ENCODE measurements at places on chromosomes 12 and 14. TPM values are rescaled to one million over a fixed set of nuclear protein-coding genes. Genes with fewer than 3 reads are reported as not detected.

Gene KRT6A
- 7.4 TPM for total RNA-seq

Gene CLEC4D
- total RNA-seq: not detected

Gene PTPRB
- total RNA-seq: 26.1 TPM

Gene EPS8
- 72.3 TPM for total RNA-seq

Gene KIF26A
- total RNA-seq: 5.6 TPM

DNA sequence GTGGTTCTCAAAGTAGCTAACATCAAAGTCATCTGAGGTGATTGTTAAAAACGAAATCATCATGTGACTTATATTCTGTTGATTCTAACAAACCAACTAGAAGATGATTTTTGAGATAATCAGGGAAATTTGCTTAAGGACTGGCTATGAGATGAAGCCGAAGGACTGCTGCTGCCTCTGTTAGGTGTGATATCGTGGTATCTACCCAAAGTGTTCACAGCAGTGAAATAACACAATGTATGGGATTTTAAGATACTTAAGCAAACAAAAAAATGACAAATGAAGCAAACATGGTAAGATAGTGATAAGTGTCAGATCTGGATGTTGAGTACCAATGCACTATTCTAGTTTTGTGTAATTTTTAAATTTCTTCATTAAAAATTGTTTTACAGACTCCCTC is 59.1 kb downstream of the GXYLT1 start:
- DNase-seq: no peak

DNA sequence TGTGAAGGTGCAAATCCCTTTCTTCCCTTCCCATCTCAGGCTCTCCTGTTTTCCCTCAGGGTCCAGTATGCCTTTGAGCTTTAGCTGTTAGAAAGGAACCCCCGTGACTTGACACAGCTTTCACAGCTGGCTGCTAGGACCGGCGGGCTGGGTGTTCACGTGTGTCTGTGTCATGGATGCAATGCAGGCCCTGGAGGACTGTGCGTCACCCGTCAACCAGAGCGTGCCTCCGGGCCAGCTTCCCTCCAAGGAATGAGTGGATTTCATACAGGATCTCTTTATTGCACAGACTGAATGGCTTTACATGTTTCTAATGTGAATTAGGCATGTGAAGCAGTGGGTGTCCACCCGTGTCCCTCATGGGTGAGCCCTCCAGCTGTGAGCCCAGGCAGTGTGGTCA is 77.4 kb downstream of the AACS start:
- DNase-seq: no peak

DNA sequence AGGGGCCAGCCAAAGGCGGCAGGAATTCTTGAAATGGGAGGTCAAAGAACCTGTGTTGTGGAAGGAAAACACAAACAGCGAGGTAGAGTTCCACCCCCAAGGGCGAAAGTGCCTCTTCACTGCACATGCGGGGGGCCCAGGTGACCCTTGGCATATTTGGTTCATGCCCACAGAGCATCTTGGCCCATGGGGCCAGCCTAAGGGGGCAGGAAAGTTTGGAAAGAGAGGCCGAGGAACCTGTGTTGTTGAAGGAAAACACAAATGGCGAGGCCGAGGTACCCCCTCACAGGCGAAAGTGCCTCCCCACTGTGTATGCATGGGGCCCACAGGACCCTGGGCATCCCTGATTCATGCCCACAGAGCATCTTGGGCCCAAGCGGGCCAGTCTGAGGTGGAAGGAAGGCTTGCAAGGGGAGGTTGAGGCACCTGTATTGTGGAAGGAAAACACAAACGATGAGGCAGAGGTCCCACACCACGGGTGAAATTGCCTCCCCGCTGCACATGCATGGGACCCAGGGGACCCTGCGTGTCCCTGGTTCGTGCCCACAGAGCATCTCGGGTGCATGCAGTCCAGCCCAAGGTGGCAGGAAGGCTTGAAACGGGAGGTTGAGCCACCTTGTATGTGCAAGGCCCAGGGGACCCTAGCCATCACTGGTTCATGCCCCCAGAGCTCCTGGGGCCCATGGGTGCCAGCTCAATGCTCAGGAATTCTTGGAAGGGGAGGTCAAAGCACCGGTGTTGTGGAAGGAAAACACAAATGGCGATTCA is 384.1 kb downstream of the ALG10 start:
- peak; percentile 21 for DNase-seq

DNA sequence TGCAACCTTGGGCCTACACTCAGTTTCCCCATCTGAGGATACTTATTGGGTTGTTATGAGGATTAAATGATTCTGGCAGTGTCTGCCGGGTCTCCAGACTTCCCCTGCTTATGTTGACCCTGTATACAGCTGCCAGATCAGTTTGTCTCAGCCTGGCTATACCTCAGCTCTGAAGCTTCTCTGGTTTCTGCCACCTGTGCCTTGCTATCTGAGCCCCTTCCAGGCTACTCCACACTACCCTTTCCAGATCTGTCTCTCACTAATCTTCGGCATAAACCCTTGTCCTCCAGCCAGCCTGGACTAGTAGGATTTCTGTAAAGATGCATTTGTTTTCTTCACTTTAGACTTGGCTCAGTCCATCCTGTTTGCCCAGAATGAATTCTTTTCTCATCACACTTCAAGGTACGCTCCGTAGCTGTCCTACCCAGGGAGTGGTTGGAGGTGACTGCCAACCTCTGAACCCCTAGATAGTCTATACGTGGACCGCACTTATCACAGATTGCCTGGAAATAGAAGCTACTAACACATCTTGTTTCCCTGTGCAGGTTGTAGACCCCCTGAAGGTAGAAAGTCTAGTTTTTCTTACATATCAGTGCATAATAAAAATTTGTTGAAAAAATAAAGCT is 422.4 kb downstream of the RAD51B start:
- DNase-seq: no peak

DNA sequence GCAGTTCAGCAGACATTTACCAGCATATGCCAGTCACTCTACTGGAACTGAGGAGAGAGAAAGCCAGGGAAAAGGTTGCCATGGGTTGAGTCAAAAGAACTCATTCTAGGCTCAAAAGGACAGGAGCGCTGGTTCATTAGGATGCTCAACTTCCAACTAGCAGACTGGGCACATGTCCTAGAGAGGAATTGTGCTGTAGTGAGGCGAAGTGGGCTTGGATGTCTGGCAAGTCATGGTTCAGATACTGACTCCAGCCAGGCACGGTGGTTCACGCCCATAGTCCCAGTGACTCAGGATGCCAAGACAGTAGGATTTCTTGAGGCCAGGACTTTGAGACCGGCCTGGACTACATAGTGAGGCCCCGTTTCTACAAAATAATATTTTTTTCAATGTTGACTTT is 281.5 kb downstream of the CACNA1C start:
- no peak for DNase-seq

GRCh38 chr12:5047094-5047493 is 3.4 kb downstream of the KCNA5 start:
- no peak for DNase-seq

Data from right atrium auricular region (tissue), 2 donors.